ENCODE measurements at places on chromosomes 12 and 14. TPM values are rescaled to one million over a fixed set of nuclear protein-coding genes. Genes with fewer than 3 reads are reported as not detected.

DNA sequence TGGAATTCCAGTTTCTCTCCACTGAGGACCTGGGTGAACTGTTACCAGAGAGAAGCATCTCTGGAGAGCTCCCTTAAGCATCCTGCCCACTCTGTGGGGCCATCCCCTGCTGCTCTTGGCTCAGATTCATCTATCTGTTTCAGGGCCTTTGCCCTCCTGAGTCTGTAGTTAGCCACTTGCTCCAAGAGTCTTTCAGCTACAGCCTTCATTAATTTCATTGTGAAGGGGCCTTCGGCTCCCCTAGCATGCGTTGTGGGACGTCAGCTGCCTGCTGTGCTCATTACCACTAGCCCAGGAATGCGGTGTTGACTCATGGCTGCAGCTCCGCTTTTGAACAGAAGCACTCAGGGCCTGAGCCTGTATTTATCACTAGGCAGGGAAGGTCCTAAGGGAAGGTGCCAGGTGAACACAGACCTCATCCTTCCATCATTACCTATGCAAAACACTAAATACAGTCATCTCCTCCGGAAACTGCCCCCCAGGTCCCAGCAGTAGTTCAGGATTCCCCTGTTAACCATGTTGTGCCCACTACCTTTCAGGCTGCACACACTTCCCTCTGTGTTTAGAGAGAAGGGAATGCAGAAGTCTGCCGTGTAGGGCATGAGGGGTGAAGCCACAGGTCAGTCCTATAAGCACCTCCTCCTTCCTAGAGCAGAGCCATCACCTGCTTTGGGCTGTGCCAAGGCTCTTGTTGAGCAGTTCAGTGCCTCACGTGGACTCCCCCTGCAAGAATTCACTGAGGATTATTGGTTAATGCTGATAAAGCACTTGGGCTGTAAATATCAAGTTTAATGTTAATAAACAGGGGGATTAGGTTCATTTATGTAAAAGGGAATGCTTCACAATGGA is 191.4 kb downstream of the CACNA1C start:
- peak; percentile 79 for DNase-seq

GRCh38 chr14:37842106-37842505 is 246.7 kb downstream of the TTC6 start:
- DNase-seq: no peak

- DNase-seq: no peak
Observed at GRCh38 chr12:31655792-31656191, 3.7 kb upstream of the ETFBKMT start.

GRCh38 chr12:47829584-47829983 is 9.9 kb upstream of the HDAC7 start:
- peak; percentile 66 for DNase-seq

DNA sequence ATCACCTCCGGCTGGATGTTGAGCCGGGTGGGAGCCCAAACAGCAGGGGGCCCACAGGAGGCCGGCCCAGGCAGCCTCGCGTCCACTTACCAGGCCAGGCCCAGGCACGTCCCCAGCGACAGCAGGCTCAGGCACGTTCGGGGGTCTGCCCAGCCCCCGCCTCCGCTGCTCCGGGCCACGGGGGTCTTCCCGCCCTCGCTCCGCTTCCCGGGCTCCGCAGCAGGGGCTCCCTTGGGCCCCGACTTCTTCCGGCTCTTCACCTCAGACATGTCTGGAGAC is 216 bp downstream of the IKBIP start:
- no peak for DNase-seq

DNA sequence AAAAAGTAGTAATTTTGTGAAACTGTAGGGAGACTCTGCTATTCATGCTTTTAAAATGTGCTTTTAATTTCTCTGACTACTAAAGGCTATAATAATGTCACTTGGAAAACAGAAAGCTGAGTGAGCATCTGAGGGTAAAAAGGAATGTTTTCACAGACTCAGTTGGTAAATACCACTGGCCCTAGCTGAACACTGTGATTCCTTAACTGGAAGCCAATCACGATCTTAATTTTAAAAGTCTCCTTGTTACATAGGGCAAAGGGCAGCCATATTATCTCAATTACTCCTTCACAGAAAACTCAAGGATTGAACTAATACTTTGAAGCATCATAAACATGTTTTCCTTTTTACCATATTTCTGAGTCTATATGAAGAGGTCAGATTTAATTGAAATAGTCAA is 41.9 kb downstream of the PAWR start:
- DNase-seq: no peak

DNA sequence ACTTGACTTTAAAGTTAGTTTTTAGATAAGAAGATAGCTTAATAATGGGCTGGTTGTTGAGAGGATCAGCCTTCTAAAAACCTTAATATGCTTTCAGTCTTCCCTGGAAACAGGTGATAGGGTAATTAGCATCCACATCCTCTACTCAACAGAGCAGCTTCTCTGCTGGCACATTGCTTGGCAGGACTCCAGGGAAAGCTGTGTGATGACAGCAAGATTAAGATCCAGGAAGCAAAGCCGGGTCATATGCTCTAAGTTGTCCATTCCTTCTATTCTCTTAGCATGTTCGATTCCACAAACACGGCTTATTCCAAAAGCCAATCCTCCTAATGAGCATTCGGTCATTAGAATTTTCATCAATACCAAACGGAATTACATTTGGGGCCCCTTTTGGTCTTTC is 87.0 kb downstream of the HMGA2 start:
- DNase-seq: peak; percentile 88

DNA sequence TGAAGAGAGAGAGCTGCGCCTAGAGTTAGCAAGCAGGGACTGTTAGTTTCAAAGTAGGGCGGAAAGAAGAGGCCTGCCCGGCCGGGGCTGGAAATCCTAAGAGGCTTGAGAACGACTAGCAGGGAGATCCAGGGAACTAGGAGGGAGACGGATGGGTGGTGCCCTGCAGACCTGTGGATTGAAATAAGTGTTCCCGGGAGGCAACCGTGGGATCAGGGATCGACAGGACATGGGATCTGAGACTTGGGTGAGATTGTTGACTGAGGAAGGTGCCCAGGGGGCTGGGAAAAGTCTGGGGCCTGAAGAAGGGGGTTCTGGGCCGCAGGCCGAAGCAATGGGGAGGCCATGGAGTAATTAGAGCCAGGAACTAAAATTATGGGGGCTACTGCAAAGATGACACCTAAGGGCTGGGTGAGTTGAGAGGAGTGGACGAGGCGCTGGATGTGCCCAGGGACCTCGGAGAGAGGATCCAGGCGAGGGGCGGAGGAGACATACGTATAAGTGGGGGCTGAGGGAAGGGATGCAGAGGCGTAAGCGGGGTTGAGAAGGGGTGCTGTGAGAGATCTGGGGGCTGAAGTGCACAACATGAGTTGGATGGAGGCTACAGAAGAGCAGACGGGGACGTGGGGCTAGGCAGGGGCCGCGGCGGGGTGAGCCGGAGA is 635 bp downstream of the LTA4H start:
- peak; percentile 57 for DNase-seq

DNA sequence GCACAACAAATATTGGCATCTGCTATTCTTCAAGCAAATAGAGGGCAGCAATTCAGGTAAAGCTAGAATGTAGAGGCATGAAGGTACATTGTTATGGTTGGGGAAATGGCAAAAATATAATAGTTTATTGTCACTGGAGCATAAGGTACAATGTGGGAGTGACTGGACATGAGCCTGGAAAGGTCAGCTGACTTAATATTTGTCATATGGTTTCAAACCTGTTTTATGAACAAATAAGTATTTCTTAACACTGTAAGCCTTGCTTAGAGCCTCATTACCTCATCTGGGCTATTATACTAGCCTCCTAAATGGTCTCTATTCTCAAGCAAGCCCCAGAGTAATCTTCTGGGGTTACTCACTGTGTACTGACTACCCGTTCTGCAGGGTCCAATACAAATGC is 33.7 kb downstream of the FAM177A1 start:
- DNase-seq: no peak

DNA sequence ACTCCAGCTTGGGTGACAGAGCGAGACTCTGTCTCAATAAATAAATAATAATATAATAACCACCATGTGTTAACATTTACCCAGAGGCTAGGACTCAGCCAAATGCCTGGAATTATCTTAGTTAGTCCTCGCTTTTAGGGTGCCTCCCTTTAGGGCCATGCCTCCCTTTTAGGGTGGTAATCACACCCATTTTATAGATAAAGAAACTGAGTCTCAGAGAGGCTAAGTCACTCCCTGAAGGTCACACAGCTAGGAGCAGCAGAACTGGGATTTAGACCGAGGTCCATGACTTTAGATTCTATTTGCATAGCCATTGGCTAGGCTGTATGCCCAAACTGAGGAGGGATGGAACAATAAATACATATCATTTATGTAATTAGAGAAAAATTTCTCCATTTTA is 11.4 kb downstream of the TESC start:
- DNase-seq: no peak

DNA sequence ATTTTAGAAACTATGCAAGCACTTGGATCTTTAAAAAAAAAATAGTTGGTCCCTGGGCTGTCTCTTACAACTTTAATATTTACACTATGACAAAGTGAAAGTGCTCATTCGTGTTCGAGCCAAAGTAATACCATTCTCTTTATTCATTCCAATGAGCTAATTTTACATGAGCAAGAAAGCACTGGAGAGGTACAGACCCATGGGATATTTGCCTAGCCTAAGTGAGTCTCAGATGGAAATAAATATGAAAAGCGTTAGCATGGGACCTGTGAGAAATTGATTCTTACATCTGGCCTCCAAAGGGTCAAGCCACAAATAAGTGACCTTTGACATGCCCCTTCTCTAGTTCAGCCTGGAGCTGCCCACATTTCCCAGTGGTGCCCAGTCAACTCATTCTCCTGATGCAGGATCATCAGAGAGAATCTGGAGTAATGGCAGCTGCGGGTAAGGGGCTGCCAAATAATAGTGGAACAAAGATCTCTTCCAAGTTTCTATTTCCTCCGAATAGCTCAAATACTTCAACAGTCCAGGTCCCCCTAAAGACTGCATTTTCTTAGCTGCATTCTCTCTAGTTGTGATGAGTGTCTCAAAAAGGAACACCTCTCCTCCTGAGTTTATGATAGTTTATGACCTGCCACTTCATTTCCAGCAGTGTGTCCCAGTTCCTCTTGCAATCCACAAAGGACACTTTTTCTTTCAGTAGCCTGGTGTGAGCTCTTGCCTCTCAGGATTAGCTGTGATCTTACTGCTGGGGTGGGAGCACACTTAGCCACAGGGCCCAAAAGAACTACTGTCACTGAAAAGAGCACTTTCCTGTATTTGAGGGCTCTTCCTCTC is 208.2 kb downstream of the DAD1 start:
- no peak for DNase-seq

GRCh38 chr14:88312257-88312656 is 10.8 kb downstream of the KCNK10 start:
- no peak for DNase-seq

DNA sequence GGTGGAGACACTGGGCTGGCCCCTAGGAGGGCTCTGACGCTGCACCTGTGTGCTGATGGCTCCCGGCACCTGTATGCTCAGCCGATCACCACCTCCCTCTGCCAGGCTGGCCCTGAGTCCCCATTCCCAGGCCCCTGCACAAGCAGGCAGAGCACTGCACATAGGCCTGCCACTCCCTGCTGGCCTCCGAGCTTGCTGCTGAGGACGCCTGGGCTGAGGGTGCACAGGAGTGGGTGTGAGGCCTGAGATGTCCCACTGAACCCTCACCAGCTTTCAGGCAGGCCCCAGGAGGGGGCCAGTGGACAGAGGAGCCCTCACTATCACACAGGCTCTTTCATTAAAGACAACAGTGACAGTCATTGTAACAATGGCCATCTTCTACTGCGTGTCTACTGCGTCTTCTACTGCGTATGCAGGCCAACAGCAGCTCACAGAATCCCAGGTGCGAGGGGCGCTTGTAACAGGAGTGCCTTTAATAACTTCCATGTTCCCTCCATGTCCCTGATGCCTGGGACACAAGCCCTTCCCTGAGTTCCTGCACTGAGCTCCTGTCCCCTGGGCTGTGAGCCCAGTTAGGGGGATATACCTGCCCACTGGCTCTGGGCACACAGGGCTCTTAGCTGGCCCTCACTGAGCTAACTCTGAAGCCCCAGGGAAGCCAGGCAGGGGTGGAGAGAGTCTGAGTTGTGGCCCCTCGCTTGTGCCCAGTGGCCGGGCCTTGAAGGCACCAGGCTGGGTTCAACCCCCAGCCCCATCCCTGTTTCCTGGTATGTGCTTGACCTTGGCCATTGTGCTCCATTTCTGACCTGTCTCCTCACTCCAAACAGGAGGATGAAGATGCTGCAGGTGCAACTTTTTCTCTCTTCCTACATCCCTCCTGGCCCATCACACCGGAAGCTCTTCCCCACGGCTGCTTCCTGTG is 71.3 kb downstream of the PRIMA1 start:
- DNase-seq: no peak

GRCh38 chr12:45498645-45499044 is 230.9 kb upstream of the ARID2 start:
- DNase-seq: no peak

- DNase-seq: no peak
Observed at GRCh38 chr14:101118233-101118632, 214.7 kb upstream of the RTL1 start.

- DNase-seq: no peak
Observed at GRCh38 chr14:78512021-78512420, 341.8 kb downstream of the NRXN3 start.

GRCh38 chr14:32200368-32201192 is 1.3 kb upstream of the RNU6-7 start:
- DNase-seq: no peak

DNA sequence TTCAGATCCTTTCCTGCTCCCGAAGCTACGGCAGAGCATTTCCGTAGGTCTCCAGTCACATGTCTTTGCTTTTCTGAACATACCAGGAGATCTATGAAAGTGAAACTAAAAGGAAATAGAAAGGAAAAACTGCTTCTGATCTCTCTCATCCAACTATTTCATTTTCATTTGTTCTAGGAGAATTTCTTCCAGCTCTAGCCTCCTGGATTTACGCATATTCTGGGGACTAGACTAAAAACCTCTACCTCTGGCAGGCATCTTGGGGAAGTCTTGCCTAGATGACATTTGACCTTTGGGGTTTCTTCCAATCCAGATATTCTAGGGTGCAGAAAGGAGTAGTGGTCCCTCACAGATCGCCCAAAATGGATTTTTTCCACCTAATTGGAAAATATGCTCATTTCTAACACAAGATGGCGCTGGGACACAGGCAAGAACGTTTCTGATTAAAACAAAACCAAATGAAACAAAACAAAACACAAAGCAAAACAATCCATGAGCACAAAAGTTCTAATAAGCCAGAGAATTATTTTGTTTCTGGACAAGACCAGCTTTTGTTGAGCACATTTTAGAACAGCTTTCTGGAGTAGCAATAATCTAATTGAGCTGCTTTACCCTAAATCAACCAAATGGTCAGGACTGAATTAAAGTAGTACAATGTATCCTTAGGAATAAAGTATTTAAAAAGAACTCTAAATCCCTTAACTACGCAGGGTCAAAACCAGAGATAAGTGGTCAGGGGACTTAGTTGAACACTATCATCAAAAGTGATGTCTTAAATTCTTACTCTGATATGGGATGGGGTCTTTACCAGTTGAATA is 12.3 kb upstream of the PARP11 start:
- DNase-seq: peak; percentile 91

- DNase-seq: no peak
Observed at GRCh38 chr14:77848031-77848430, 48.1 kb downstream of the ADCK1 start.

MYF5 gene
- total RNA-seq: 48.5 TPM

TAS2R8 gene
- total RNA-seq: not detected

TMEM30B gene
- total RNA-seq: 7.9 TPM

CACNA2D4 gene
- total RNA-seq: 3.2 TPM

ADAM21 gene
- not detected for total RNA-seq

ITFG2 gene
- 26.7 TPM for total RNA-seq

HOXC6 gene
- not detected for total RNA-seq

FGF23 gene
- total RNA-seq: 0.31 TPM

DHH gene
- 9.0 TPM for total RNA-seq

L2HGDH gene
- total RNA-seq: 14.9 TPM

SLC17A8 gene
- 3.2 TPM for total RNA-seq

MMP17 gene
- total RNA-seq: 6.8 TPM

Data from tongue (tissue), 3 donors.